ENCODE measurements at places on chromosomes 11 and 22.

DNA sequence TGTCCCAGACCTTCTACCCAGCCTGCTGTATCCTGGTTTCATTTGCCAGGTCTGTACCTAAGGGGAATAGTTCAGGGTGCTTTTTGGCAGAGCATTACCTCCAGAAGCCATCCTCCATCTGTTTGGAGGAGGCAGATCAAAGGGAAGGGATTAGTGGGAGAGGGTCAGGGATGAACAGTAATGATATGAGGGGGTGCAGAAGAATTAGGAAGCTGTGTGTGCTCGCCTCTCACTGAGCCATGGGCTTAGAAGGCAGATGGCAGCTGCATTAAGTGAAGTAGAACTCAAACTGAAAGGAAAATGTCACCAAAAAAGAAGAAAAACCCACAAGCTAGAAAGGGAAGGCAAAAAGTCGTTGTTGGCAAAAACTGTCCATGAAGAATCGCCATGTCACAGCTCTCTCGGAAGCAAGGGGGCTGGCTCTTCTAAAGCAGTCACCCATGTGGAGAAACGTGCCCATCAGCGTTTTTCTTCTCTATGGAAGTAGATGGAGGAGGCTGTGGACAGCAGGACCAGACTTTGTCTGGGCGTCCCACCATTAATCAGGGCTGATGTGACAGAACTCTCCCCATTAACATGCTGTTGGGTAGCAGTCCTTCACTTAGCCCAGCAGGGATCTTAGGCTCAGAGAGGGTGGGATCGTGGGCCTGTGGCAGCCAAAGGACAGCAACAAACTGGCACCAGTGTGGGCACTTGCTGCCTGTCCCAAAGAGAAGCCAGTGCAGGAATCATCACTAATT is 46.8 kb downstream of the CEP164 start:
- H3K4me1 ChIP-seq, result no peaks in the 10 kb centered on the region
- peaks cover 53% of the 10 kb centered on the region for H3K36me3 ChIP-seq
- no peak overlapping the region for H3K27ac ChIP-seq
- no peak overlapping the region for H3K4me3 ChIP-seq
- no peaks in the 10 kb centered on the region for H3K27me3 ChIP-seq

DNA sequence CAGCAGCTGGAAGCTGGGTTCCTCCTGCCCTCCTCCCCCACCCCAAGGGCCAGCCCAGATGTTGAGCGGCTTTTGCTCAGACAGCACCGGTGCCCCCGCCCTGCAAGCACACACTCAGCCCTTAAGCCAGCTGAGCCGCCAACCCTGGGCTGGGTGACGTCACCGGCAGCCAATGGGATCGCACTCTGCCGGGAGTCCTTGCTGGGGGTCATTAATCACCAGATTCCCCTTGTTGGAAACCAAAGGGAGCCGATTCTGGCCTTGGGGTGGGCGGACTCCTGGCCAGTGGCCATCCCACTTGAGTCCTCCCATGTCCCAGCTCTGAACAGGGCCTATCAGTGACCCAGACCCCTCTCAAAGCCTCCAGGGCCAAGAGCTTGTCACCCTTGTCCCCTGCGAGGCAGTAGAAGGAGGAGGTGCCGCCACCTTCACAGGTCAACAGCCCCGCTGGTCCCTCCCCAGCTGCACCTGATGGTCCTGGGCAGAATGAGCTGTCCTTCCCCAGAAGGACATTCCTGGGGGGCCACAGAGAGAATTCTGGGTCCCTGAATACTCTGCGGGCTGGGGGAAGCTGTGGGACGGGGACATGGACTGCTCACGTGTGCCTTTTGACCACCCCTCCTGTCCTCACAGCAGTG is 7.4 kb downstream of the DUSP8 start:
- H3K36me3 ChIP-seq, result peaks cover 50% of the 10 kb centered on the region
- DNase-seq, result peak; percentile 87
- peaks cover 5% of the 10 kb centered on the region for H3K4me1 ChIP-seq
- H3K27me3 ChIP-seq, result no peaks in the 10 kb centered on the region

- no peaks in the 10 kb centered on the region for H3K36me3 ChIP-seq
- peaks cover 35% of the 10 kb centered on the region for H3K4me1 ChIP-seq
Measured at GRCh38 chr11:47983464-47984397, 3.4 kb downstream of the PTPRJ start.

DNA sequence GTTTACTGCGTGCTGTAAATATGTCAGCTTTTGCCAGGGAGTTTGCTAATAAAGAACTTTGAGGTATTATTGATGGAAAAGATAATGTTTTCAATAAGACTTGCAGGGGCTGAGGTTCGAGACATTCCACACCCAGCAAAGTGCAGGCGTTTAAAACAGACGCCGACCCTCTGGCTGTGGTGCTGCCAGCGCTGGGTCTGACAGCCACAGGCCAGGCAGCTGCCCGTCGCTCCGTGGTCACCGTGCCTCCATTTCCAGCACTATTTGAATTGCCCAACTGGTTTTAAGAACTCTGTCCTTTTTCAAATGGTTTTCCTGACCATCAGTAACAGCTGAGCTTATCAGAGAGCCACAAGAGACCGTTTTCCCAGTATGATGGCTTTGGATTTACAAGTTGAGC is 28.1 kb upstream of the ALX4 start:
- H3K27ac ChIP-seq, result no peak overlapping the region
- H3K27me3 ChIP-seq, result no peaks in the 10 kb centered on the region
- H3K36me3 ChIP-seq, result no peaks in the 10 kb centered on the region
- H3K4me3 ChIP-seq, result no peak overlapping the region
- DNase-seq, result peak; percentile 18

GRCh38 chr11:102662607-102663006 is 37.5 kb upstream of the MMP20 start:
- no peaks in the 10 kb centered on the region for H3K27me3 ChIP-seq
- H3K4me3 ChIP-seq, result no peak overlapping the region
- H3K4me1 ChIP-seq, result peaks cover 3% of the 10 kb centered on the region
- no peaks in the 10 kb centered on the region for H3K36me3 ChIP-seq
- H3K27ac ChIP-seq, result no peak overlapping the region

- DNase-seq, result no peak
- H3K27me3 ChIP-seq, result no peaks in the 10 kb centered on the region
- H3K4me3 ChIP-seq, result no peak overlapping the region
- no peaks in the 10 kb centered on the region for H3K36me3 ChIP-seq
- H3K27ac ChIP-seq, result no peak overlapping the region
- peaks cover 8% of the 10 kb centered on the region for H3K4me1 ChIP-seq
Measured at GRCh38 chr11:128179512-128179911, 407.8 kb downstream of the ETS1 start.

DNA sequence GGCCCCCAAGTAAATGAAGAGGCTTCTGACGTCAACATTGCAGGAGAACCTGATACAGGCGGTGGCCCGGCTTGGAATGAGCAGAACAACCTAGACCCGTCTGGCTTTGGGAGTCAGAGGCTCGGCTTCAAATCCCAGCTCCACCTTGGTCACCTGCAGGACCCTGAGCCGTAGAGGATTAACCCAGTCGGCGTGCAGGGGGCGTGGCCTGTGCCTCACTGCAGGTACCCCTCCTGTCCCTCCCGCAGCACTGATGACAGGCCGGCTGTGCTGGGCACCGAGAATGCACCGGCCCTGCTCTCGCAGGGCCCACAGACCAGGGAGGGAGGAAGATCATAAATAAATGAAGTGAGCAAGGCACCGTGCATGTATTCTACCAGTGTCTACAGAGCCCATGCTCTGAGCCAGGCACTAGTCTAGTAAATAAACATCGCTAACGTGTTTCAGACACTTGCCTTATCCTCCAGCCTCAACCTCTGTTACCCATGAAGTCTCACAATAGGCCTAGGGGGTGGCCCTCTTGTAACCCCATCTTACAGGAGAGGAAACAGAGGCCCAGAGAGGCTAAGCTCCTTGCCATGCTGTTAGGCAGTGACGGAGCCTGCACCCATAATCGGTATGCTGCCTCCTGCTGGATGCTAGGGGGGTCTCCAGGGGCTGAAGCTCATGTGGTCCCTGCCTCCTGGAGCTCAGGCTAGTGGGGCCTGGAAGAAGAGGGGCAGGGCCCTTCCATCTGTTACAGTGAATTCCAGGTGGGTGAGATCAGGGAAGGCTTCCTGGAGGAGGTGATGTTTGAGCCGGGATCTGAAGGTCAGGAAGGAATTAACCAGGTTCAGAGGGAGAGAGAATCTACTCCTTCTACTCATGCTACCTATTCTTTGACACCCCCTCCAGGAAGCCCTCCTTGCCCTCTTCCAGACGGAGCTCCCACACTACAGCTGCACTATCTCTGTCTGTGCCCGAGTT is 53.4 kb downstream of the RTL6 start:
- H3K36me3 ChIP-seq, result no peaks in the 10 kb centered on the region
- no peak overlapping the region for H3K4me3 ChIP-seq
- DNase-seq, result no peak
- H3K27me3 ChIP-seq, result no peaks in the 10 kb centered on the region
- H3K27ac ChIP-seq, result no peak overlapping the region
- H3K4me1 ChIP-seq, result no peaks in the 10 kb centered on the region

- H3K27me3 ChIP-seq, result no peaks in the 10 kb centered on the region
- no peak overlapping the region for H3K27ac ChIP-seq
- no peak for DNase-seq
- H3K36me3 ChIP-seq, result no peaks in the 10 kb centered on the region
Measured at GRCh38 chr22:35498026-35498800, 42.4 kb upstream of the RASD2 start.

DNA sequence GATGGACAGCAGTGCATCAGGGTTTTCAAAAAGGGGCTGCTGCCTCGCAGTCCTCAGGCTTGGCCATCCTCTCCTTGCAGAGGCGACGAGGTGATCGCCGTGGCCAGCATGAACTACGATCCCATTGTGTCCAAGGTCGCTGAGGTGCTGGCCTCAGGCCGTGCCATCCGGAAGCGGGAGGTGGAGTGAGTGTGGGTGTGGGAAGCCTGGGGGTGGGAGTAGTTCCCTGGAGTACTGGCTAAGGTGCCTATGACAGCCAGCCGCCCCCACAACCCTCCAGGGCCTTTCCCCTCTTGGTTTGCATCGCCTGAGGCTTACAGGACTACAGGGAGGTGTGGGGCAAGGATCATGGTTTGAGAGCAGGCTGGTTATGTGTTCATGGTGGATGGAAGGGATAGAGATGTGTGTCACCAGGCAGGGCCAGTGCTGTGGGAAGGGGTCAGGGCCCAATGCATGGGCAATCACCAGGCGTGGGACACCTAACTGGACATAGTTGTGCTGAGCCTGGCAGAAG is 2.1 kb upstream of the LZTR1 start:
- DNase-seq, result no peak
- H3K27me3 ChIP-seq, result no peaks in the 10 kb centered on the region
- H3K4me1 ChIP-seq, result peaks cover 26% of the 10 kb centered on the region
- peak overlapping the region; percentile 16 for H3K4me3 ChIP-seq
- H3K36me3 ChIP-seq, result no peaks in the 10 kb centered on the region
- no peak overlapping the region for H3K27ac ChIP-seq

GRCh38 chr11:72752088-72752914 is at the start of gene ARAP1:
TSS of gene ARAP1 (minus strand) at chr11:72752408. CDS start at chr11:72727128, 25,280 bp downstream.
- no peaks in the 10 kb centered on the region for H3K27me3 ChIP-seq
- H3K4me3 ChIP-seq, result peak within 1 kb of the TSS; percentile 88
- H3K27ac ChIP-seq, result peak within 1 kb of the TSS; percentile 81
- peak; percentile 95 for DNase-seq
- peaks cover 13% of the 10 kb centered on the region for H3K36me3 ChIP-seq

GRCh38 chr11:62875698-62876478 is 4.8 kb upstream of the SLC3A2 start:
- H3K4me3 ChIP-seq, result no peak overlapping the region
- H3K27me3 ChIP-seq, result no peaks in the 10 kb centered on the region
- DNase-seq, result no peak
- no peak overlapping the region for H3K27ac ChIP-seq

- no peak overlapping the region for H3K27ac ChIP-seq
- no peaks in the 10 kb centered on the region for H3K4me1 ChIP-seq
- H3K4me3 ChIP-seq, result no peak overlapping the region
Measured at GRCh38 chr22:48605125-48605524, 1222.5 kb downstream of the BRD1 start.

- no peak overlapping the region for H3K4me3 ChIP-seq
- H3K36me3 ChIP-seq, result peaks cover 31% of the 10 kb centered on the region
- H3K4me1 ChIP-seq, result peaks cover 4% of the 10 kb centered on the region
- H3K27ac ChIP-seq, result no peak overlapping the region
Measured at GRCh38 chr22:42797011-42797410, 60.1 kb downstream of the ARFGAP3 start.

DNA sequence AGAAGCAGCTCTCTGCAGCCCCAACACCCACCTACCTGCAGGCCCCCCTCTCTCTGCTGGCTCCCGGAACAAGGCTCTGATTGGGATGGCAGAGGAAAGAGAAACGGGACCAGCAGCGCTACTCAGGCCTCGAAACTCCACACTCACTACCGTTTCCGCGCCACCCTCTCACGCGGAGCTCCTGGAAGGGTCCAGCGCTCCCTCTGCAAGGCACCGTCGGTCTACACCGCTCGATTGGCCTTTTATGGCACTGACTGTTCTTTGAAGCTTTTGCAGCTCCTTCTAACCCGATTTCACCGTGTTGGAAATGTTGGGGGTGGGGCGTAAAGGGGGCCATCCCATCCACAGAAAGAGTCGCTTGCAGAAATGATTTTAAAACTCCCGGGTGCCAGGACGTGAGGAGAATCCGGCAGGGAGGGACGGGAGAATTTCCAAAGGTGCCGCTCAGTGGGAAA is 323 bp upstream of the PANX1 start:
- no peak for DNase-seq
- H3K4me1 ChIP-seq, result peaks cover 37% of the 10 kb centered on the region
- no peaks in the 10 kb centered on the region for H3K27me3 ChIP-seq
- H3K27ac ChIP-seq, result peak overlapping the region; percentile 96
- peak overlapping the region; percentile 21 for H3K4me3 ChIP-seq
- no peaks in the 10 kb centered on the region for H3K36me3 ChIP-seq

GRCh38 chr11:9821008-9821752 is 157.3 kb downstream of the SWAP70 start:
- no peak overlapping the region for H3K27ac ChIP-seq
- no peaks in the 10 kb centered on the region for H3K27me3 ChIP-seq
- H3K36me3 ChIP-seq, result no peaks in the 10 kb centered on the region
- no peaks in the 10 kb centered on the region for H3K4me1 ChIP-seq
- no peak for DNase-seq

- no peak for DNase-seq
- no peak overlapping the region for H3K4me3 ChIP-seq
- H3K36me3 ChIP-seq, result no peaks in the 10 kb centered on the region
Measured at GRCh38 chr11:19775622-19776021, 63.0 kb downstream of the NAV2 start.

DNA sequence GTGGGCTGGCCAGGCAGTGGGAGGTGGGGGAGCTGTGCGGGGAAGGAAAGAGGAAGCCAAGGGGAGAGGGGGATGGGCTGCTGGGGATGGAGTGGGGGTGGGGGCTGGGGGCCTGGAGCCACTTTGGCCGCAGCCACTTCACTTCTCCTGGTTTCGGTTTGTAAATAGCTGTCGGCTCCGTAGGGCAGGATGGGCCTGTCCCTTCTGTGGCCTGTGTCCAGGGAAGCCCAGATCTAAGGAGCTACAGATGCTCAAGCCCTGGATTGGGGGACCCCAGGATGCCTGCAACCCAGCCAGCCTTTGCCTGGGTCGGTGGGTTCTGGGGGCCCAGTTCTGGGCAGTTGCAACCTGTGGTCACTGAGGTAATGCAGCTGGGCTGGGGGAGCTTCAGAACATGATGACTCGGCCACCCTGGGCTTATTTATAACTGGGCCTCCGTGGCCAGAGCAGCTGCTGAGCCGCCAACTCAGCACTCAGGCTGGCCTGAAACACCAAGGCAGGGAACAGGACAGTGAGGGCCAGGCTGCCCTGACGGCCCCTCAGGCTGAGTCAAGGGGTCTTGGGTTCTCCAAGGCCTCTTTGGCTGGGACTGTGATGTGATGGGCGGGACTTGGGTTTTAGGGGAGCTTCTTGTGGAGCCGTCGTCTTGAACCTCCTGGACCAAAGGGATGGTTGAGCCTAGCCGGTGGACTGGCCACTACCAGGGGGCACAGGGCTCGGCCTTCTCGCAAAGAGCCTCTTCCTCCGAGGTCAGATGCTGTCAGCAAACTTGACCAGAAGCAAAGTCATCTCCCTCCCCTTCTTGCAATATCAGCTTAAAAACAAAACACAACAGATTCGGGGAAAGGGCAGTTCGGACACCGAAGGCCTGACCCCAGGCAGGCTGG is 15.0 kb upstream of the SLC39A13 start:
- H3K4me1 ChIP-seq, result peaks cover 43% of the 10 kb centered on the region
- no peaks in the 10 kb centered on the region for H3K27me3 ChIP-seq
- no peak overlapping the region for H3K4me3 ChIP-seq
- peak; percentile 68 for DNase-seq
- peak overlapping the region; percentile 94 for H3K27ac ChIP-seq

Measured in upper lobe of left lung (tissue), 6 donors.